Left cardiac atrium (tissue), 4 donors: ENCODE measurements at places on chromosomes 7 and 10.

GRCh38 chr10:75019370-75019769 is 92.1 kb upstream of the SAMD8 start:
- DNase-seq, result no peak

DNA sequence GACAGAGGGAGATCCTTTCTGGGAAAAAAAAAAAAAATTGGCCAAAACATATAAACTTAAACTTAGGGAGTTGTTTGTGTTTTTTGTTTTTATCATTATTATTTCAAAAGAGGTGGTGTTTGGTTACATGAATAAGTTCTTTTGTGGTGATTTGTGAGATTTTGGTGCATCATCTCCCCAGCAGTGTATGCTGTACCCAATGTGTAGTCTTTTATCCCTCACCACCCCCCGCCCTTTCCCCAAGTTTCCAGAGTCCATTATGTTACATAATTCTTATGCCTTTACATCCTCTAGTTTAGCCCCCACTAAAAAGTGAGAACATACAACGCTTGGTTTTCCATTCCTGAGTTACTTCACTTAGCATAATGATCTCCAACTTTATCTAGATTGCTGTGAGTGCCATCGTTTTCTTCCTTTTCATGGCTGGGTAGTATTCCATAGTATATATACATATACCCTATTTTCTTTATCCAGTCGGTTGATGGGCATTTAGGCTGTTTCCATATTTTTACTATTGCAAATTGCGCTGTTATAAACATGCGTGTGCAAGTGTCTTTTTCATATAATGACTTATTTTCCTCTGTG is 148.1 kb upstream of the ZNF92 start:
- DNase-seq, result no peak

- DNase-seq, result no peak
Measured at GRCh38 chr10:95429639-95430038, 131.5 kb downstream of the SORBS1 start.

- DNase-seq, result no peak
Measured at GRCh38 chr7:14738086-14738485, 164.5 kb downstream of the DGKB start.

GRCh38 chr7:4765776-4766490 is 9.5 kb upstream of the AP5Z1 start:
- no peak for DNase-seq

GRCh38 chr7:44279286-44279685 is 46.1 kb downstream of the CAMK2B start:
- DNase-seq, result peak; percentile 7

DNA sequence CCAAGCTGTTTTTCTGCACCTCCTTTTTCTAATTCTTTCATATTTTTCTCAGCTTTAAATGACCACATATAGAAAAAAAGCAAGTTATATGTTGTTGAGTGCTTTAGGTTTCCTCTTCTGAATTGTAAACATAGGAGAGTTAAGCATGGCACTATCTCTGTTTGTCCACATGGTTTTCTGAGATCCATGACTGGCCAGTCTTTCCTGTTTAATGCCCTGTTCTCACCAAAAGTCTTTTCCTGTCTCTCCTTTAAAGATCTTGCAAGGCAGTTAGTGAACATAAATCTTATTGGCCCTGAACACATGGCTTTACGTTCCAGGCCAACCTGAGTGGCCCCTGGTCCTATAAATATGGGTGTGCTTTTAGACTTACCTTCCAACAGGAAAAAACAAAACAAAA is 19.4 kb downstream of the TRPV5 start:
- no peak for DNase-seq
